Activated T-helper 1 cell treated with anti-CD3 and anti-CD28 coated beads, Interleukin-2, amount 50 U/mL, for 16 hours (primary cell): ENCODE measurements at places on chromosomes 13 and 19.

DNA sequence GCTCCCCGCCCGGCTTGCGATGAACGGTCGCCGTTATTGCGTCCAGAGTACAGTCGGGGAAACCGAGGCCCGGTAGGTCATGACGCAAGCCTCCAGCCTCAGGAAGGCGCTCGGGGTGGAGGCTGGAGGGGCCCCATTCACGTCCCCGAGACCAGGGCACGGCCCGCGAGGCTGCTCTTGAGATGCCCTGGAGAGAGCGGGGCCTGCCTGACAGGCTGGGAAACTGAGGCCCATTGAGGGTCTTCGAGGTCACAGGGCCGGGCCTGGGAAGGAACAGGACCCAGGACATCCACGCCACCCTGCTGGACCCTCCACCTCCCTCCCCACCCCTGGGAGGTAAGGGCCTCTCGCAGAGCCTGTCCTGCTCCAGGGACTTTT is 367 bp downstream of the NDUFS7 start:
- DNase-seq, result no peak

GRCh38 chr19:51002542-51003311 is 1.3 kb upstream of the KLK8 start:
- no peak for DNase-seq

GRCh38 chr13:44660050-44660449 is 83.9 kb upstream of the TSC22D1 start:
- no peak for DNase-seq

GRCh38 chr13:95451656-95452055 is 100.9 kb upstream of the CLDN10 start:
- DNase-seq, result no peak

GRCh38 chr13:100899720-100900316 is 225.2 kb upstream of the TMTC4 start:
- no peak for DNase-seq

DNA sequence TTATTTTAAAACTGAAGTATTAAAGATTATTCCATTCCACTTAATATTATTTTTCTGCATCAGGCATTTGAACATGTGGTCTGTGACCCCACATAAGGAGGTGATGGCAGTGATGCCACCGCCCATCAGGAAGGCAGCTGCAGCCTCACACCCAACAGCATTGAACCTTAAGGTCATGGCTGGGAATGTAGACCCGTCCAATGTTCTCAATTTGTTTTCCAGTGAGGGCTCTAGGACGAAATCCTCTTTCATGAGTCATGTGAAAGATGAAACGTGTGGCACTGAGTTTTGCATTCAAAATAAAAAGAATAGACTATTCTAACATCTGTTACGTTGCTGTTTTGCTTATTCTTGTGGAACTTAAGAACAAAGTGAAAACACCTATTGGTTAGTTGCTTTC is 74.5 kb upstream of the ANKRD10 start:
- no peak for DNase-seq
